H9 (cell line): ENCODE measurements at places on chromosomes 12 and 14. TPM values are rescaled to one million over a fixed set of nuclear protein-coding genes. Genes with fewer than 3 reads are reported as not detected.

MIPOL1 gene
- 13.4 and 15.6 TPM in 2 replicates for total RNA-seq

PTGER2 gene
- total RNA-seq = 0.68 and 1.0 TPM in 2 replicates

CCDC196 gene
- not detected in 2 replicates for total RNA-seq

EDDM3A gene
- total RNA-seq = not detected in 2 replicates

LRRC10 gene
- total RNA-seq = not detected in 2 replicates

HOXC13 gene
- total RNA-seq = 0.11 TPM in 1 of 2 replicates, not detected in the other

EXOC3L4 gene
- total RNA-seq = 0.39 and 0.42 TPM in 2 replicates

CAND1 gene
- total RNA-seq = 230 and 246 TPM in 2 replicates

E2F7 gene
- 24.5 and 24.6 TPM in 2 replicates for total RNA-seq

LMNTD1 gene
- total RNA-seq = not detected in 2 replicates

PPFIA2 gene
- 0.39 and 1.3 TPM in 2 replicates for total RNA-seq

TAS2R10 gene
- 0.22 TPM in 2 replicates for total RNA-seq

TCL1B gene
- total RNA-seq = 3.6 and 3.8 TPM in 2 replicates

MSI1 gene
- 91.5 and 93.2 TPM in 2 replicates for total RNA-seq

SYNDIG1L gene
- total RNA-seq = 0.22 and 0.33 TPM in 2 replicates

OR4K1 gene
- not detected in 2 replicates for total RNA-seq

LMO3 gene
- not detected in 2 replicates for total RNA-seq

DPPA3 gene
- 1.4 and 2.0 TPM in 2 replicates for total RNA-seq

DIP2B gene
- total RNA-seq = 20.0 and 21.6 TPM in 2 replicates

TAS2R7 gene
- total RNA-seq = not detected in 2 replicates

SERPINA10 gene
- not detected in 2 replicates for total RNA-seq

CNPY2 gene
- 203 and 221 TPM in 2 replicates for total RNA-seq

CCDC184 gene
- 0.11 and 0.13 TPM in 2 replicates for total RNA-seq

ADAMTS20 gene
- 2.1 and 2.7 TPM in 2 replicates for total RNA-seq

KRT82 gene
- total RNA-seq = not detected in 2 replicates

FAM186B gene
- 0.42 and 0.46 TPM in 2 replicates for total RNA-seq

NUAK1 gene
- total RNA-seq = 9.5 and 10.1 TPM in 2 replicates

DLGAP5 gene
- 115 and 118 TPM in 2 replicates for total RNA-seq

SRRM4 gene
- total RNA-seq = 1.1 and 1.4 TPM in 2 replicates

NKX2-1 gene
- total RNA-seq = not detected in 2 replicates

ARHGEF40 gene
- 71.1 and 71.4 TPM in 2 replicates for total RNA-seq

OAS1 gene
- 0.20 TPM in 1 of 2 replicates, not detected in the other for total RNA-seq

DHRS1 gene
- 18.2 and 19.1 TPM in 2 replicates for total RNA-seq

RNF34 gene
- 65.3 and 66.4 TPM in 2 replicates for total RNA-seq

MYL2 gene
- total RNA-seq = not detected in 2 replicates

USP30 gene
- total RNA-seq = 6.3 and 7.8 TPM in 2 replicates

TSPAN9 gene
- 16.8 and 19.0 TPM in 2 replicates for total RNA-seq

AICDA gene
- total RNA-seq = 0.22 TPM in 1 of 2 replicates, not detected in the other

RIPK3 gene
- total RNA-seq = 0.35 TPM in 1 of 2 replicates, not detected in the other

TAS2R43 gene
- total RNA-seq = 0.48 and 0.59 TPM in 2 replicates

POU6F1 gene
- 12.0 and 13.3 TPM in 2 replicates for total RNA-seq

CMA1 gene
- total RNA-seq = not detected in 2 replicates

CNTN1 gene
- total RNA-seq = 5.4 and 6.5 TPM in 2 replicates

CLEC9A gene
- not detected in 2 replicates for total RNA-seq

ZNF385A gene
- 5.7 and 6.2 TPM in 2 replicates for total RNA-seq

HOTAIR gene
- not detected in 2 replicates for total RNA-seq

TSPAN19 gene
- total RNA-seq = not detected in 2 replicates

JAG2 gene
- total RNA-seq = 11.3 and 11.4 TPM in 2 replicates
